ENCODE measurements at places on chromosomes 5 and 9. TPM values are rescaled to one million over a fixed set of nuclear protein-coding genes. Genes with fewer than 3 reads are reported as not detected.

Gene OR1Q1
- total RNA-seq, result not detected

Gene GFM2
- total RNA-seq, result 25.9 TPM

Gene SPATA6L
- 0.97 TPM for total RNA-seq

Gene PRLR
- not detected for total RNA-seq

Gene PCDHGB7
- 12.3 TPM for total RNA-seq

Gene SLC4A9
- under 0.01 TPM for total RNA-seq

Gene CAPSL
- not detected for total RNA-seq

Gene OR1N1
- not detected for total RNA-seq
